Stimulated activated CD8-positive, alpha-beta memory T cell treated with anti-CD3 and anti-CD28 coated beads, Interleukin-7, amount 100 ng/mL, for 1 hour (primary cell): ENCODE measurements at places on chromosomes 7 and 10.

GRCh38 chr7:149865437-149865836, 8.3 kb upstream of the ATP6V0E2 start:
- no peak for DNase-seq

DNA sequence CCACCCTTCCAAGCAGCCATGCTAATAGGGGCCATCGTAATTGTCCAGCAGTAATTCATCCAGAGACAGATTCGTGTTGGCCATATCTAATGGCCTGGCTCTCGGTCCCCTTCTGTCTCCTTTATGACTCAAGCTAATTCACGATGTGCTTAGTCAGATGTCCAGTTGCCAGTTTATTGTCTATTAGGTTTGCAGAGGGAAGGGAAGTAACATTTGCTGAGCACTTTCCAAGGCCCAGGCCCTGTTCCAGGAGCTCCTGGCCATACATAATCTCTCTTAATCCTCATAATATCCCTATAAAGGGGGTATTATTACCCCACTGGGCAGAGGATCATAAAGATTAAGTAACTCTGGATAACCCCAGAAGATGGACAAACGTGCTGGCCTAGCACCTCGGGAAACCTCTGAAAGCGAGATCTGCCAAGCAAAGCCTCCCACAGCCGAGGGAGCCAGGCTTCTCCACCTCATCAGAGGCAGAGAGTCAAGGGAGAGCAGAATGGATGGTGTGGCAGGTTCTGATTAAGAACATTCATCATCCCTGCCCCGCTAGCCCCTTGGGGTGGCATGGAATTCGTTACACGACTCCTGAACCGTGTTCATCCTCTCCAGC, 153.7 kb downstream of the PLXNA4 start:
- DNase-seq: no peak

GRCh38 chr10:50322077-50322476, 70.8 kb upstream of the ASAH2 start:
- DNase-seq: no peak

DNA sequence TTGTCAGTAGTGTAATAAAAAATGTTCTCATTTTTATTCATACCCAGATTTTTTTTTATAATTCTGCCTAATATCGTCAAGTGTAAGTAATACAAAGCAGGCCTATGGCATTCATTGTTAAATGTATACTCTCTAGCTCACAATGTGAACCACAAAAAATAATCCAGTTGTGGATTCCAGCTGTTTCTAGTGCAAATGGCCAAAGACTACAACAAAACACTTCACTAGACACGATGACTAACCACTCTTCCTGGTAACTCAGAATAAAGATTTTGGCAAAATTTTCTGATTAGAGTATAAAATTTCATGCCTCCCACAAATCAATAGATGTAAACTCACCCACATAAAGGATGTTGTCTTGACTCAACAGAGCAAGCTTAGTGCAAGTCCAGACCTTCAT, 396.6 kb downstream of the DGKB start:
- DNase-seq: no peak

GRCh38 chr7:88452646-88453045, 146.0 kb upstream of the STEAP4 start:
- DNase-seq: no peak

DNA sequence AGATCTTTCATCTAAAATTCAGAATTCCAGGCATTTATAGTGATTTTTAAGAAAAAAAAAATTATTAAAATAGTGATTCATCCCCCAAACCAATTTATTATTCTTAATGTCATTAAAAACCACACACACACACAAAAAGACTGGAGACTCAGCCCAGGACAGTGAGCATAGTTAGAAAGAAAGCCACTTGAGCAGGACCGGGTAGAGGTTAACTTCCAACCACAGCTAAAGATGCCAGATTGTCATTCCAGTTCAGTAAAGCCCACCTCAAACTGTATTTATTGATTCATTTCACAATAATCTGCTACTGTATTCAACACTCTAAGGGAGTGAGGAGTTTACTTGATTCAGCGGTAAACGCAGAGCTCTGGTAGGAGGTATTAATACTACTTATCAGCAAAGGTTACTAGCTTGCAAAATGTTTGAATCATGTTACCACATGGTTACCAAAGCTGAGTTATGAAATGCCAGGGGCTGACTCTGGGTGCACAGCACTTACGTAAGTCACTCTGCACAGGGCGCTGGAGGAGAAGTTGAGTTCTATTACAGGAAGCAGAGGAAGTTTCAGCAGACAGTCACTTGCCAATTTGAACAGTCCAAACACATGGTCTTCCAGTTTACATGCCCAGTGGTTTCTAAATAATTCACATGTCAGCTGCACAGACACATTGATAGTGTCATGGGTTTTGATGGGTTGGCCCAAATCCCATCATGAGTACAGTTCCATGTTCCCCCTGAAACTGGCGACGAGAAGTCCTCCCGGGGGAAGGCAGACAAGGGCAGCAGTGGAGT, 64.6 kb downstream of the KLF6 start:
- no peak for DNase-seq

GRCh38 chr7:37344886-37345579, 103.6 kb downstream of the ELMO1 start:
- no peak for DNase-seq
